ENCODE measurements at places on chromosomes 1 and 21.

DNA sequence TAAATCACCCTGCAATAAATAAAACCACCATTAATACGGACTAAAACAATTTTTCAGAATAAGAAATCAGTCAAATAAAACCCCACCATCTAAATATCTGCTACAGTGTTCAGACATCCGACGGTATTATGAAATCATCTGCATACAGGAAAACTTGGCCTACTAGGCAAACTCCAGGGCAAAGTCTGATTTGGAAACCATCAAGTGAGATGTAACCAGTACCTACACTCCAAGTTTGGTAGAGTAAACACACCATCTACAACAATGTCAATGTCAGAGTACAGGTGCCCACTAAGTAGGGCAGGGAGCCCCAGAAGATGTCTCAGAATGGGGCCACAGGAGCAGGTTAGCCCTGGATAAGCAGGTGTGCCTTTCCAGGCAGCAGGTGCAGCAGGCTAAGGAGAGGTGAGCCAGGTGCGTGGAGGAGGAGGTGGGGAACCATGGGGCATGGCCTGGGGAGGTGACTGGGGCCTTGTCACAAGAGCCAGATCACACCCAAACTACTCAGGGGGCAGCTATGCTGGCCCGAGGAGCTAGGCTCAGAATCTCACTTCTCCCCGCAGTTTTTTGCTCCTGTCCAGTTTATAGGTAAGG, 59.6 kb downstream of the CAPZB start:
- DNase-seq, result no peak

DNA sequence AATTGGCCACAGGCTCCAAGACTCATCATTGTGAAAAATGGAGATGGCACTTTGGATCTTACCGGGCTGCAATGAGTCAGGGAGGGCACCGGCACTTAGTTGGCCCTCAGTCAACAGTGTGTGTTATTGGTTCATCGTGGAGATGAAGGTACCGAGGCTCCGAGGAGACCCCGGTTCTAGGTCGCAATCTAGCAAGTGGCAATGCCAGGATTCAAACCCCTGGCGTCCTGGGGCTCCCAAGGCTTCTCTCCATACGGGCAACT, 49.0 kb upstream of the ACOT11 start:
- no peak for DNase-seq

DNA sequence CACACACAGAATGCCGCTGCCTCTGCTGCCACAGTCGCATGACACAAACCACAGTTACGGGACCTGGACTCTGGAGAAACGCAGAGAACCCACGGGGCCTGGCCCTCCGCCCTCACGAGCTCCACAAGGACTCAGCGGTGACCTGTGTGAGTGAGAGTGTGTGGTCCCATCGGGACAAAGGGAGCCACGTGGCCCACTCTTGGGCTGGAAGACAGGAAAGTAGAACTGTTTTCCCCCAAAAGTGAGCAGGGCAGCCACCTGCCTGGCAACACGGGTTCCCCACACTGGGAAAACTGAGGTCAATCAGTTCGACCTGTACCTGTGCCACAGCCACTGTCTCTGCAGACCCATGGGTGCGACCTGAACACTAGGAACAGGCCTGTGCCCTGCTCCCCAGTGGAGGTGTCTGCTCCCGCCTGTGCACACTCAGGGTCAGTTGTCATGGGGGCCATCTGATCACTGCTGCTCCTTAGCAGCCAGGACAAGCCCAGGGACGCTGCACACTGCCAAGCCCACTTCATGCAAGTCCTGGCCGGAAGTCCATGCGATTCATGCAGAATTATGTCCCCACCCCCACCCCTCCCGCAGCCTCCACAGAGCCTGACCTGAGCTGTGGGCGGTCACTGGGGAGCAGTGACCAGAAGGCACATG, 54.4 kb upstream of the ADARB1 start:
- DNase-seq, result peak; percentile 23

- no peak for DNase-seq
Measured at GRCh38 chr1:200073286-200073637, 45.8 kb downstream of the NR5A2 start.

DNA sequence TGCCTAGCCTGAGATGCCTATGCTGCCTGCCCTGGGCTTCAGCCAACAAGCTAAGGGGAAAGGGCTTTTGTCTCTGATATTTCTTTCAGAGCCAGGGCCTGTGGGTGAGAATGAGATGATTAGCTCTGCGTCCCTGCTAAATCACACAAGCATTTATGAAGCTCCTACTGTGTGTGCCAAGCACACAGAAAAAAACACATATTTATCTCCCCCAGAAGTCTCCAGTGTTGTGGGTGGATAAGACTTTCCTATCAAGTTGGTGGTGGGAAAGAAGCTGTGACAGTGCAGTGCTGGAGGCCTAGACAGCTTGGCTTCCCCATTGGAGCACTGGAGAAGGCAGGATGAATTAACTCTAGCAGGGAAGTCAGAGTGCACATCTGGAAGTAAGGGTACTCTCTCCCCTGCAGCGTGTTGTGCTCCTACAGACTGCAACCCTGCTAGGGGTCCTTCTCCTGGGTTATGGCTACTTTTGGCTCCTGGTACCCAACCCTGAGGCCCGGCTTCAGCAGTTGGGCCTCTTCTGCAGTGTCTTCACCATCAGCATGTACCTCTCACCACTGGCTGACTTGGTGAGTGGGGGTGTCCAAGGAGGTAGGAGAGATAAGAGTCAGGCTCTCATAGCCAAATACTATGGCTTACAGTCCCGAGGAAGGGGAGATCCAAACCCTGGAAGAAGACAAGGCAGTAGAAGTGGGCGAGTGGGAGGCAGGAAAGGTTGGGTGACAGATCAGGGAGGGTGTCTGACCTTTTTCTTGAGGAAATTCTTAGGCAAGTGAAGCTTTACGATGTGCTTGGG, 1.7 kb downstream of the SLC50A1 start:
- DNase-seq, result no peak

- DNase-seq, result no peak
Measured at GRCh38 chr1:96104906-96105305, 616.7 kb upstream of the PTBP2 start.

DNA sequence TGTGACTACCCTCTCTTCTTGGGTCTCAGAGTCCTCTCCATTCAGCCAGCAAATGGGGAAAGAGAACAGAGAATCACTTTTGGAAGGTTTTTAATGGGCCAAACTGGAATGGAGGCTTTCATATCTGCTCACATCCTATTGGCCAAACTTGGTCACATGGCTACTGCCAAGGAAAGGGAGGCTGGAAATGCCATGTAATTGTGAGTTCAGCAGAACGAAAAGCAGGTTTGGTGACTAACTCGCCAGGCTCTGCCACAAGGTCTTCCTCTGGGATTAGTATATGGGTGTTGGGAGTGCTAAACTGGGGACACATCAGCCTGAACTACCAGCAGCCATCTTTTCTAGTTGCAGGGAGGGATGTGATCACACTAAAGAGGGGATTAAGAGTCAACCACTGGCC, 19.2 kb downstream of the RD3 start:
- DNase-seq, result no peak

Measured in activated T-cell treated with anti-CD3 and anti-CD28 coated beads, Interleukin-2, amount 50 U/mL, for 24 hours (primary cell).